Activated CD4-positive, alpha-beta T cell treated with anti-CD3 and anti-CD28 coated beads, Interleukin-2, amount 50 U/mL, for 48 hours (primary cell): ENCODE measurements at places on chromosomes 4 and X.

GRCh38 chr4:131091896-131092295 is 1995.9 kb downstream of the C4orf33 start:
- DNase-seq, result no peak

DNA sequence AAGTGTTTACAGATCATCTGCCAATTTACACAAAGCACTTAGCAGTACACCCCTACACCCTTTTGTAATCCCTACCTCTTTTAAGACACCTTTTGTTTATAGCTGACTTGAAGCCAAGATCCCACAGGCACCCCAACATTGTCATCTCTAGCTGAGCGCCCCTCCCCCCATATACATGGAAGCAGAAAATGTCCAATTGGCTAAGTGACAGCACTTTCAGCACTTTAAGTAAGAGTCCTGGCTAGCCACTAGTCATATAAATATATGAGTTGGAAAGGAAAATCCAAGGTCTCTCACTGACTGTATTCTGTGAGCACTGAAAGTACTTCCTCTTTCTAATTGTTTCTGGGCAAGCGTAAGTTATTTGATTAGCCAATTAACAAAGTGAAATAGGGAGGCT is 108.2 kb downstream of the NSUN7 start:
- no peak for DNase-seq

DNA sequence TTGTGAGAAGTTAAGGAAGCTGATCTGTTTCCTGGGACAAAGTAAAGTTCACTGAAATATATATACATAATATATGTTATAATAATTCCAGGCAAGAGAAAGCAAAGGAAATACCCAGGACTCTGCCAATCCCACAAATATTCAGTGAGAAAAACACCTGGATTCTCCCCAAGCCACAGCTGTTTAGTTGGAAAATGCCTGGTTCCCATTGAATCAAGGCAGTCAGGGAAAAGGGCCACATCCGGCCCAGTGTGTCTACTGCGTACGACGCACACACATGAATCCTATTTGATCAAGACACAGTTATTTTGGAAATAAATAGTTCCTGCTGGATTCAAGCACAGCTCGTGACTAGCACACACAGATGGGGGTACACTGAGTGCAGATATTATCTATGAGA is 6.3 kb upstream of the DCHS2 start:
- no peak for DNase-seq

DNA sequence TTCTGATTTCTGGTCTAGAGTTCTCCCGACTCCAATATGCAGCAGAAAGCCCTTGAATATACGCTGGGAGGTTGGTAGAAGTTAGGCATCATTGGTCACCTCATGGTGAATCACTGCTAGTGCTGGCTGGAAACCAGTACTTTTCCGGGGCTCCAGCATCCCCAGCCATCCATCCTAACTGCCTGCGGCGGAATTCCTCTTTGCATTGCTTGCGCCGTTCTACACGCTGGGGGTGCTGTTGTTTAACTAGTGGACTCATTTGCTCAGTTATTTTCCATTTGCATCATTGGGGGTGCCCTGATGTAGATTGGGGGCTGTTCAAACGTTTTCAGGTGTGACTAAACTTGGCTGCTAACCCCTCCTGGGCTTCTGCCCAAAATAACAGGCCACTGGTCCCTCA is 23.3 kb upstream of the GPR50 start:
- no peak for DNase-seq

DNA sequence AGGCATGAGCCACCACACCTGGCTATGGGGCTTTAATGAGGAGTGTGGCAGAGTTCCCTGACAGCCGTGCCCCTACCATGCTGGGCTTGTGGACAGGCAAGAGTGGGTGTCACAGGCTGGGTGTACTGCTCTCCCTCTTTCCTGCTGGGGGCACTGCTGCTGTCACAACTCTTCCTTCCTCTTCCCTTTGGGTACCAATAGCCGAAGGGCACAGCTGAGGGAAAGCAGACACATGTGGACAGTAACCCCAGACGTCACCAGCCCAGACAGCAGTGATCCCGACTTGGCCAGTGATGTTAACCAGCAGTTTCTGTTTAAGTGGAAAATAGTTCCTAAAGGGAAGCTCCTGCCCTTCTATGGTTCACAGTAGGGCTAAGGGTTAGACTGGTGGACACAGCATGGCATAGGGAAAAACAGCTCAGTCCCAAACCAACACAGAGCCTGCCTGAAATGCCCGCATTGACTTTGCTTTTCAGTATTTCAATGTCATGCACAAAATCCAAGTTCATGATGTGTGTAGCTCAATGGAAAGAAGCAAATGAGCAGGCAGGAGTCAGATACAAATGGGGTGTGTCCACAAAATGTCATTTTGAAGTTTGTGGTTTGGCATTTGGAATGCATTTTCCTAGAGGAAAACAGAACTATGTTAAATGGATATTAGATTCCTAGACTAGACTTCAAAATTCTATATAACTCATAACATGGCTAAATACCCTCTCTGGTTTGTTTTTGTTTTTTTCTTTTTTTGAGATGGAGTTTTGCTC is 24.9 kb upstream of the DDX3X start:
- no peak for DNase-seq

DNA sequence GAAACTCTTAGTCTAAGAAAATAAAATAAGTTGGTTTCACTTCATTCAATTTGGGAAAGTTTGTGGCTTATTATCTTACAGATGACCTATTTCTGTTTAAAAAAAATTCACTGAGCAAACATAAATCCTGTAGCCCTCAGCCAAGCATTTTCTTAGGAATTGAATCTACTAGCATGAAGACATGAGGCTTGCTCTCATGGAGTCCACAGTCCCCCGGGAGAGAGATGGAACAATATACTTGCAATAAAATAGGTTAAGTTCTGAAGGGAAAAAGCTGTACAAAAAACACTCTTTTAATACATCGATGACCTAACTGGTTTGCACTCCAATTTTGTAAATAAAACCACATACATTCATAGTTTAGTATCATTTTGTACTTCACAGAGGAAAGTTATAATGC is 642.6 kb upstream of the FAM241A start:
- no peak for DNase-seq

DNA sequence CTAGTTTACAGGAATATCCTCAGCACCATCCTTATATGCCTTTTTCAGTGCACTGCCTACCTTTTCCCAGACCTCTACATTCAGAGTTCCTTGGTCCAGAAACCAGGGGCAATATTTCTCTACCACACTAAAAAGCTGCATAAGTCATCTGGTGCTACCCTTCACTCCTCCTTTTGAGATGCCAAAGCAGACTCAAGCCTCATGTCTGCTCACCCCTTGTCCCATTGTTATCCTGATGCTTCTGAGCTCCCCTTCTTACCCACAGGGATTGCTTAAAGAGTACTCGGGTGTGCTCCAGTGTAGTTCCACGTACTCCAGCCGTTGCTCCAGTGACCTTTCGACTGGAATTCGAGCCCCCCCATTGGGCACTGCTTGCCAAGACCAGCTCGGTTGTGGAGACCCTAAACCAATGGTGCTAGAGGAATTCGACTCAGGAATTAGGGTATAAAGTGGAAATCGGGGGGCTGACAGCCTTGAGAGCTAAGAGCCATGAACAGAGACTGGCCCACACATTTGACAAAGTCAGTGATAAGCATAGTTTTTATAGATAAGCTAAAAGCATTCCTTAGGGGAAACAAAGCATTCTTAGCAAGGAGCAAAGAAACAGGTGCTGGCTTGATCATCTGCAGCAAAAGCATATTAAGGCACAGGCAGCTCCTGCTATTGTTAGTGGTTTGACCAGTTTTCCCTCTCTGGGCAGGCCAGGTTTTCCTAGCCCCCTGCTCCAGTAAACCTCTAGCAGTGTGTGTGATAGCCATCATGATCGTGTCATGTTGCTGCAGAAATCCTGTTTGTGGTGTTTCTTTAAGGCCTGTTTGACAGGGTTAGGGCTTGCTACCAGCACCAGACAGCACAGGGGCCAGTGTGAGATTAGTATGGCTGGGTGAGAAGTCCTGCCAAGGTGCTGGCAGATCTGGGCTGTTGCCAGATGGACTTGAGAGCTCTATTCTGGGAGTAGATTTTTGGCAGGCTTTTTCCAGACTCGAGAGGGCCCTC is 57.5 kb upstream of the WDR1 start:
- no peak for DNase-seq

GRCh38 chrX:83510510-83511062 is 2.5 kb downstream of the POU3F4 start:
- DNase-seq, result no peak

DNA sequence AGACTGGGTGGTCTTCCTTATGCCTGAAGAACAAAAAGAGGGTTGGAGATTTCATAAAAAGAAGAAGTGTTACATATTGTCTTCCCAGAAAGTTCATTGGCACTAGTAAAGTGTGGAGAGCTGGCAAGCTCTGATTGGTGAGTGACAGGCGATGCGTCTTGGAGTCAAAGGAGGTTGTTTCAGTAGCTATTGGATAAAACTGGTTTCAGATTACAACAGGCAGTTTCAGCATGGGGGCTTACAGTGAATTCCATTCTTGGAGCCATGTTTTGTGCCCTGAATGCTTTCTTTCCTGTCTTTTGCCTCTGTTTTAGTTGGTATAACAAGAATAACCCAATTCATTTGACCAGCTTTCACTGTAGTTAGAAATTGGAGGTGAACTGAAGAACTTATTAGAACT is 750.5 kb downstream of the ADGRL3 start:
- no peak for DNase-seq

DNA sequence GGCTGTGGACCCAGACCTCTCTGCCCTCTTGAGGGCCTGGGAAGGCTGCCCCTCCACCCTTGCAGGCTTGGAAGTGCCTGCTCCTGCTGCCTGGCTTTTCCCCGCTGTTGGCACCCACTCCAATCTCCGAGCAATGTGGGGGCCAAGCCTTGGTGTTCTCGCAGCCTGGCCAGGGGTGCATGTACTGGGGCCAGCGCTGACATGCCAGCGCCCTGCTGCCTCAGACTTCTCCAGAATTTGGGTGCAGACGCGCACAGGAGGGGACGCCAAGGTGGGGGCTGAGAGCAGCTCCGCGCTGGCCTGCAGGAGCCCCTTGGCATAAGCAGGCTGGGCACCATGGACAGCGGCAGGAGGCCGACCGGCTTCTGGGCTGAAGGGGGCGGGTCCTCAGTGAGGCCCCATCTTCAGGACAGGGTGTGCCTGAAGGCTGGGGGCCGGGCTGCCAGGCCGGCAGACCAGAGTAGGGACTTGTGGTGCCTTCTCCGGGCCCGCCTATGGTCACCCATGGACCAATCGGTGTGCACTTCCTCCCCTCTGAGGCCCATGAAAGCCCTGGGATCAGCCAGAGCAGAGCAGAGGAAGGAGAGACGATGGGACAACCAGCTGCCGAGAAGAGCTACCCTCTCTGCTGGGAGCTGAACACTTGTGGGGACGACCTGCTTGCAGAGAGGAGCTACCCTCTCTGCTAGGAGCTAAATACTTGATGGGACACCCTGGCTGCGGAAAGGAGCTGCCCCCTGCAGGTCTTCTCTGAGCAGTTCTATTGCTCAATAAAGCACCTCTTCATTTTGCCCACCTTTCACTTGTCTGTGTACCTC is 118.3 kb downstream of the DNAAF6 start:
- DNase-seq, result peak; percentile 19

DNA sequence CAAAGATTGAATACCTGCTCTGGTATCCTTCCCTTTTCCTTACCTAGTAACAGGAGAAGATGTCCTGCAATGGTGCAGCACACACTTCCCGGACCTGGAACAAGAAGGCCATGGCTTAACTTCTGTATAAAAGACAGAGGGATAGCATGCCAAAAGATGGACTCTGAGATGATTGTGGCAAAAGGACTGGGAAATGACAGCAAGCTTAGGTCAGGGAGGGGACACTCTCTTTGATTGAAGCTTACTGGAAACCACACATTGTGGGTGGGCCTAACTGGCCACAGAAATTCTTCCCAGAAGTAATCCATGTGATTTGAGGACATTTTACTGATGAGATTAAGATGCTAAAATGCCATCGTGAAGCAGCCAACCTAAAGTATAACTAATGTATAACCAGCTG is 71.0 kb upstream of the OTUD4 start:
- no peak for DNase-seq
